Activated CD4-positive, CD25-positive, alpha-beta regulatory T cell treated with anti-CD3 and anti-CD28 coated beads, Interleukin-2, amount 50 U/mL, for 72 hours (primary cell): ENCODE measurements at places on chromosomes 2 and 18.

DNA sequence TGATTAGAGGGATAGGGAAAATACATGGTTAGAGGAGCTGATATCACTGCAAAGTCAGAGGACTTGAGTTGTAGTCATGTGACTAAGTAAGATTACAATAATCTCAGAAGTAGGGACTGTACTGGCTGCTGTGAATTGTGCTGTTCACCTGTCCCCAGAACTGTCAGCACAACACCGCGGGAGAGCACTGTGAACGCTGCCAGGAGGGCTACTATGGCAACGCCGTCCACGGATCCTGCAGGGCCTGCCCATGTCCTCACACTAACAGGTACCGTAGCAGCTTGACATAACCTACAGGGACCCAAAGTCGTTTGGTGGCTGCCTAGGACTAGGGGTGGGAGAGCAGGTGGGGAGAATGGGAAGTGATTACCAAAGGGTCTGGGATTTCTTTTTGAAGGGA, 132.8 kb upstream of the TTC39C start:
- DNase-seq: no peak

DNA sequence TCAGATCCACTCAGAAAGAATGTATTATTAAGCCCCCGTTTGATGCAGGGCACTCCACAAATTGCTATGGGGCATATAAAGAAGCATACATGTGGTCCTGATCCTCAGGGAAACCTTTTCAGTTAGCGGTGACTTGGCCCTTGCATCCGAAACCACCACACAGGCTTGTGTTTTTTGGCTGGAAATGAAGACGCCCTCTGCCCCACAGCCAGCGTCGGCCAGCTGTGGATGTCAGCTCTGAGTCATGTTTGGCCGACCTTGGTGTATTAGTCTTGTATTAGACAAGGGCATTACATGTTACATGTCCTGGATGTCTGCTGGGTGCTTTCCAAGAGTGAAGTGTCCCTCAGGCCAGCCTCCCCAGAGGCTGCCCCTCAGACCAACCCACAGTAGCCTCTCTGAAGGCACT, 107.6 kb upstream of the MAP3K20 start:
- DNase-seq: no peak

DNA sequence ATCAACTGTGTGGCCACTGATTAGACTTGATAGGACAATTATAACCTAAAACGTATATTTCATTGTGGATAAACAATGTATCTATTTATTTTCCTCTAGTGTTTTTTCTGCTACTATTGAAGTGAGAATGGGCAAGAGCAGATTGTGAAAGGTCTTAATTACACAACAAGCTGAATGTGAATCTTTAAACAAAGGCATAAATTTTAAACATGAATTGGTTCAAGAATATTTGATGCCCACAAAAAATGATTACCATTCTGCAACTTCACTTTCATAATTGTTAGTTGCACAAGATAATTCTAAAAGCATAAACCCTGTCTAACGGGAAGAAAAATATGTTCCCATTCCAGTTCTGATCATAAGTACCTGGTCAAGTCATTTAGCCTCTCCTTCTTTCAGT, 285.6 kb downstream of the GULP1 start:
- DNase-seq: no peak

DNA sequence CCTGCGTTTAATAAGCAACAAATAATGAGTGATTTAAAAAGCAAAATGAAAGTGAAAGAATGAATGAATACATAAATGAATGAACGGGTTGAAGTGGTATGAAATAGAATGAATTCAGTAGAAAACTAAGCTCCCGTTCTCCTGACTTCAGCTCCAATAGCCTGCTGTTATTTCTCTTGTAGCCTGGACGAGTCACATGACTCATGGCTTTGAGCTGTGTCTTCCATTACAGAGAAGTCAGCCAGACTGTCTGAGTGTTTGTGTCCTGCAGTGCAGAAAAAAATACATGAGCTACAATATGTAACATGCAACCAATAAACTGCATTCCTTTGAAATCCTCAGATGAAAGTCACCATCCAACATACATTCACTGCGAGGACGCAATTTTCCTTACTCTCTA, 21.2 kb downstream of the SCG2 start:
- DNase-seq: no peak

- no peak for DNase-seq
Observed at GRCh38 chr2:39584283-39584965, 81.3 kb upstream of the TMEM178A start.

- no peak for DNase-seq
Observed at GRCh38 chr2:146734042-146734820, 1110.6 kb upstream of the ACVR2A start.
